NCI-H1092 treated with DMSO at 0.1 percent for 48 hours (cell line): ENCODE measurements at places on chromosomes 2 and 18.

DNA sequence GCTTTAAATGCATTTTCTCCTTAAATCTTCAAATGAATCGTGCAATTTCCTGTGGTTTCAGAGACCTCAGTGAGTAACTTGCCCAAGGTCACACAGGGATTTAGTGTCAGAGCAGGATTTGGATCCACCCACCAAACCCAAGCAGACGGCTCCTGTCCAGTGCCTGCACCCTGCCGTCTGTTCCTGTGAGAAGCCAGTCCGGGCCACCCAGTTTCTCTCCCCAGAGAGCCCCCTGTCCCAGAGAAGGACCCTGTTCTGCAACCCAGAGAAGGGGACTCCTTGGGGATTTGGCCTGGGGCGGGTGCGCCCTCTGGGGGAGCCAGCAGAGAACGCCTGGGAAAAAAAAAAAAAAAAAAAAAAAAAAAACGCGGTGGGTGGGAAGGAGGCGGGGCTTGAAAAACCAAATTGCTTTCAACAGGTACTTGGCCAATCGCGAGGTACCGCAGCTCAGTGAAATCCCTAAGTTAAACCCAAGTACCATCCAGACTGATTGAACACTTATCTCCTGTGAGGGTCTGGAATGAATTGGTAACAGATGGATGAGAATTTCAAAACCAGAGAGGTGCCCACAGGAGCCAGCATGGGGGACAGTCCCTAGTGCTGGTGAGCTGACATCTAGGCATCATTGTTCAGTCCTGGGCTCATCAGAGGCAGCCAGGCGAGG is 30.9 kb upstream of the REEP1 start:
- peak; percentile 6 for DNase-seq

- no peak for DNase-seq
These were observed 700.8 kb downstream of the RNF144A start for GRCh38 chr2:7618031-7618430.

DNA sequence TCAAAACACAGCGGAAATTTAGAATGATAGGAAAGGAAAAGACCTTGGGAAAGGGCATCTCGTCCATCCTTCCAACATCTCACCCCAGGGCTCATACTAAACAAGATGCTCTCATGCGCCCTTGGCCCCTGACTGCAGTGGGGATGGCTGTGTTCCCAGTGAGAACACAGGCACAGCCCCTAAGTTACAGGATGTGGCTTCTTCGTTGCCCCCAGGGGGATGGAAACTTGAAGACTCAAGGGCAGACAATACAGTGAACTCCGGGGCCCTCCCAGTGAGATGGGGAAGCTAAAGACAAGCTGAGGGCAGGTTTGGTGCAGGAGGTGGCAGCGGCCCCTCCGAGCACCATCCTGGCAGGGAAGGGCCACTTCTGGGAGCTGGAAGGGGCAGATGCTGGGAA is 139.7 kb downstream of the INO80D start:
- no peak for DNase-seq

DNA sequence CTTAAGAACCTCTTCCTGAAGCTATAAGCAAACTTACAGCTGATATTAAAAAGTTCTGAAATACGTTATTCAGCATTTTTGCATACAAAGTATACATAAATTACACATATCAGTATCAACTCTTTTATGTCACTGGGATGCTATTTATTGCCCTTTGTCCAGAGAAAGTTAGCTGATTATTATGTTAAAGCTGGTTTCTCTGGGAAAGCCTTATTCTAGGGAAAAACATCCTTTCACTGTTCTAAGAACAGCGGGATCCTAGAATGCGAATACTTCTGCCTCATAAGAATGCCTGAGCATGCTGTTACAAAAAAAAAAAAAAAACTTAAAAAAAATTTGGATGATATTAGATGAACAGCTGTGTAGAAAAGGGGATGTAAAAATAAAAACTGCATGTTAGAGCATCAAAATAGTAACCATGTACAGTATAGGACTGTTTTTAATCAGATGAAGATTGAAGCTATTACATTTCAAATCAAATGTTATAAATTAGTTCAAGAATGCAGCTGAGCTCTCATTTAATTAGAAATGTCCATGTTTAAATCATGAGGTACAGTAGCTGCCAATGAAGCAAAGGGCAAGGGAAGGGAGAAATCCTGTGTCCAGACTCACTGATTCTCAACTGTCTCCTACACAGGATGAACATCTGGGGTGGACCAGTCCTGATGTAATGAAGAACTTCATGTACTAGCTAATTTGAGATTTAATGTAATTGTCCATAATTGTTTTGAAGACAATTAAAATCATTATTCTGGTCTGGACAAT is 8.2 kb downstream of the FTCDNL1 start:
- DNase-seq: no peak

GRCh38 chr2:173574324-173575112 is 219.8 kb downstream of the CDCA7 start:
- no peak for DNase-seq
